ENCODE measurements at places on chromosomes 7 and 10.

GRCh38 chr10:123429706-123430221 is 236.4 kb upstream of the GPR26 start:
- DNase-seq: no peak

- no peak for DNase-seq
These were observed 130.9 kb upstream of the SP8 start for GRCh38 chr7:20917603-20918002.

GRCh38 chr7:16982640-16983350 is 101.0 kb upstream of the AGR3 start:
- peak; percentile 52 for DNase-seq

DNA sequence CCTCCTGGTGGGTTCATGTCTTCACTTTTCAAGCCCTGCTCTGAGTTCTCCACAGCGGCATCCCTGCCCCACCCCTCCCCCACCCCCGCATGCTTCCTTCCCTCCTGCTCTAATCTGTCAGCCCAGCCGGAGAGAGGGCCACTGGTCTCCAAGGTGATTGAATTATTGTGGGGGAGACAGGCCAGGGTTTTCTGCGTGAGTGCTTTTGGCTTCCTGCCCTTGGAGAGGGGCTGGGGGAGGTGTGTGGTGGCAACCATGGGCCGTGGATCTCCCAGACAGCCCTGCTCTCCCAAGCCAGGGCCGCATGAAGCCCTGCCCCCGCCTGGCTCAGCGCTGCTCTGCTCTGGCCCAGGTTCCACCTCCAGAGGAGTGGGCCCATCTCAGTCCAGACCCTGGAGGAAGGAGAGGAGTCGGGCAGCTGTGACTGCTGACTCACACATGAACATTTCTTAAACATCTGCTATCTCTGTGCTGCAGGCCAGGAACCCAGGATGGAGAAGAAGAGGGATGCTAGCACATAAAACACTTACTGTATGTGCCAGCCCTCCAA is 109.9 kb downstream of the ZMIZ1 start:
- peak; percentile 99 for DNase-seq

DNA sequence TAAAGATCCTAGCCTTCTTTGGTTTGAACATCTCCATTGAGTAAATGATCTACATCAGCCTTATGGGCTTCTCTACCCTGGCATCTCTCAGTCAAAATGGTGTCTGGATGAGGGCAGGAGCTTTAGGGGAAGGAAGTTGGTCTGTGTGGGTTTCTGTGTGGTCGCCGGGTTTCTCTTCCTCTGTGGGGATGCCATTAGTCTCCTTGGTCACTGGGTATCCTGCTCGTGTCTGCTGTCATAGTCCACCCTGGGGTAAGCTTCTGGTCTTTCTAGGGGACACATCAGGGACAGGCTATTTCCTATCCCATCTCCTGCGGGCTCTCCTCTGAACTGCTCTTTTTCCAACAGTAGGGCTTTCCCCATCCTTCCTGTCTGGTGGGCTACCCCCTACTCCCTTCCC is 150.3 kb upstream of the NPY start:
- no peak for DNase-seq

- peak; percentile 76 for DNase-seq
These were observed 2.9 kb upstream of the LCOR start for GRCh38 chr10:96829029-96829773.

DNA sequence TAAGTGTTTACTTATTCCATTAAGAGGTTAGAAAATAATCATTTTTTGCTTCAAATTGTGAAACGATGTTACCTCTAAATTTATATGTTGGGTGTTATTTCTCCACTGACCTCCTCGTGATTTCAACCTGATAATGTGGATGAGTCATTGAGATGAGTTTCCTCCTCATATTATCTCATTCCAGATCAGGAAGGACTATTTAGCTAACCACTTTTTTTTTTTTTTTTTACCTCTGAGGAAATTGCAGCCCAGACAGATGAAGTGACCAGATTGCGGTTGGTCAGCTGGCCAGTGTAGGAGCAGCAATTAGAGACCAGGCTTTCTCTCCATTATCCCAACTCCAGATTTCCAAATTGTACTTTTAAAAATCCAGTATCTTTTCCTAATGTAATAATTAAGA is 248.7 kb downstream of the FZD1 start:
- no peak for DNase-seq

DNA sequence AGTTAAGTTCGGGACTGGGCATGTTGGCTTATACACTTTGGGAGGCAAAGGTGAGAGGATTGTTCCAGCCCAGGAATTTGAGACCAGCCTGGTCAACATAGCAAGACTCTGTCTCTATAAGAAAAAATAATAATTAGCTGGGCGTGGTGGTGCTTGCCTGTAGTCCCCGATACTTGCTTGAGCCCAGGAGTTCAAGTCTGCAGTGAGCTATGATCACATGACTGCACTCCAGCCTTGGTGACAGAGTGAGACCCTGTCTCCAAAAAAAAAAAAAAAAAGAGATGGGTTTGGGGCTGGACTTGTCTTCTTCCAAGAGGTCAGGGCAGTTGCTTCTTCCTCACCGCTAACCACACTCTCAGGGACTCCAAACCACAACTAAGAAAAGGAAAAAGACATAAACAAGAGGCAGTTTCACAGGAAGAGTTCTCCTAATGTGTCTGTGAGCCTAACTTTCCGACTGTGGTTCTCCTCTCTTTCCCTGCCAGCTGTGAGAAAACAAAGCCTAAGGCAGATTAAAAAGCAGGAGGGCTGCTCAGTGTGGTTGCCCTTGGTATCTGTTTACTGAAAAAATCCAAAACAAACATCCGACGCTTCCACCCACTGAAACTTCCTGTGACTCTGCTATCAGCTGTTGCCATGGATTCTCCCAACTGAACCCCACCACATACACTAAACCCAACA is 2.4 kb upstream of the SERPINE1 start:
- peak; percentile 90 for DNase-seq
